Activated CD4-positive, alpha-beta T cell treated with anti-CD3 and anti-CD28 coated beads for 1 hour (primary cell): ENCODE measurements at places on chromosomes 7 and 10.

DNA sequence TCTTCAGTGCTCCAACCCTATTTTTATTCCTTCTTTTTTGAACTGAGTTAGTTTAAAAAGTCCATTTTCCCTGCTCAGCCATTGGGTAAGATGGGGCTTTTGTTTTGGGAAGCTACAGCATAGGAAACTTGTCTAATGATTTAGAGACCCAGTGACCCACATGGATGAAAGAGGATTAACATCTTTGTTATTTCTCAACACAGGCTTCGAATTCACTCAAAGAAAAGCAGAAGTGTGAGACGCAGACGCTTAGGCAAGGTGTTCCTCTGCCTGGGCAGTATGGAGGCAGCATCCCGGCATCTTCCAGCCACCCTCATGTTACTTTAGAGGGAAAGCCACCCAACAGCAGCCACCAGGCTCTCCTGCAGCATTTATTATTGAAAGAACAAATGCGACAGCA lies 152.0 kb downstream of the HDAC9 start:
- DNase-seq: no peak

DNA sequence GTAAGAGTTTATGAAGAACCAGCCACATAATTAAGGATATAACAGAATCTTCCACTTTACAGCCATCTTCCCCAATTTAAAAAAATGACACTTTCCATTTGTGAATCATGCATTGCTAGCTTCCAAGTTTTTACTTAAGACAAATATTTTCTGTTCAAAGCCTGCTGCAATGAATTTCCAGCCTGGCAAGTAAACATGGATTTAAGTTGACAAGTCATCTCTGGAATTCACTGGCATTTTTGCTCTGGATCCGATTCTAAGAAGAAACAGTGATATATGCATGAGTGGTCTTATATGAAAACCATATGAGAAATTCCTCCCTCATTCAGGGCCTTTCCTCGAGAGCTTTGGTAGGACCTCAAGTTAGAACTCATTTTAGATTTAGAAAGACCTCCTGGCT lies 116.1 kb upstream of the CDCA7L start:
- DNase-seq: no peak

- no peak for DNase-seq
Measured at GRCh38 chr7:48295296-48295971, 124.2 kb downstream of the ABCA13 start.

DNA sequence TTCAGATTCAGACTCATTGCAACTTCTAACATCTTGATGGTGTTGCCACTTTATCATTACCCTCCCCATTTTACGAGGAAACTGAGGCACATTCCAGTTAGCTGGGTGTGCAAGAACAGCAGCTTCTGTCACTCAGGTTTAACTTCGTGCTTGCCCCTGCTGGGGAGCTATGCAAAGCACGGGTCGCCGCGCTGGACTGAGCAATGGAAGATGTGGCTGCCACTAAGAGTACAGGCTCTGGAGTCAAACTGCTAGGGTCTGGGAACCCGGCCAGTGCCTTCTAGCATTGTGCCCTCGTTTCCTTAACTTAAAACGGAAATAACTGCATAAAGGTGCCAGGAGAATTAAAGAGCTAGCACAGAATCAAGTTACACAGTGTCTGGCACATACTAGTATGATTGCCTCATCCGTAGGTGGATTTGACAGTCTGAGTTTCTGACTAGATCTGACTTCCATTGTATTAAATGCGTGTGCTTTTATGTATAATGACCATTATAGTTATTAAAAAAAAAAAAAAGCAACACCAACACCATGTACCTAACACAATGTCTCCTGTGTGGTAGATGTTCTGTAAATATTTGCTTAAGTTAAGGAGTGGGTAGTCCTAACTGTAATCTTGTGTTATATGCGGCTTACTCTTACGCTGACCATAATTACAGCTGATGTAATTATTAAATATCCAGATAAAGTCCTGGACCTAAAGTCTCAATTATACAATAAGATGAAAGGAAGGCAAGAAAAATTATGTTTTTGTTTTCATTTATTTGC lies 842 bp downstream of the ZNF22 start:
- no peak for DNase-seq
